ENCODE measurements at places on chromosomes 11 and 22.

GRCh38 chr11:66421492-66422205 is 814 bp downstream of the NPAS4 start:
- DNase-seq: peak; percentile 83

GRCh38 chr11:118634431-118635236 is 27.2 kb downstream of the PHLDB1 start:
- DNase-seq: no peak

DNA sequence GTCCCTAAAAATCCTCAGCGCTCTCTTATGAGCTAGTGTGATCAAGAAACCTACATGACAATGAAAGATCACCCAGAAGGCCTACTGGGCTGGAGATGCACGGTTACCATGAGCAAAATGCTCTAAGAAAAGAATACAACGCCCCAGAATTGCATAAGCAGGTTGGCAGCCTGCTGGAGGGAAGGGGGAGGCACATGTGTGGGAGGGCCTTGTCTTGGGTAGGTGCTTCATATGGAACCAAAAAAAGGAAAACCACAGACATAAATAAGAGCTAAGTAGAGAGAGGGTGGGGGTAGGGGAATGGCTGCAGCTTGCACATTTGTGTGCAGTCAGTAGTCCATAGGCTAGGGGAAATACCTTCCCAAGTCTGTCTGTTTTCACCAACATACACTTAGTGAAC is 2.8 kb downstream of the SIAE start:
- DNase-seq: no peak

GRCh38 chr22:41875531-41876270 is 39.2 kb downstream of the SHISA8 start:
- DNase-seq: no peak

GRCh38 chr11:35927104-35927503 is 16.8 kb upstream of the LDLRAD3 start:
- no peak for DNase-seq

GRCh38 chr22:41596776-41597634 is 7.4 kb upstream of the PMM1 start:
- no peak for DNase-seq

DNA sequence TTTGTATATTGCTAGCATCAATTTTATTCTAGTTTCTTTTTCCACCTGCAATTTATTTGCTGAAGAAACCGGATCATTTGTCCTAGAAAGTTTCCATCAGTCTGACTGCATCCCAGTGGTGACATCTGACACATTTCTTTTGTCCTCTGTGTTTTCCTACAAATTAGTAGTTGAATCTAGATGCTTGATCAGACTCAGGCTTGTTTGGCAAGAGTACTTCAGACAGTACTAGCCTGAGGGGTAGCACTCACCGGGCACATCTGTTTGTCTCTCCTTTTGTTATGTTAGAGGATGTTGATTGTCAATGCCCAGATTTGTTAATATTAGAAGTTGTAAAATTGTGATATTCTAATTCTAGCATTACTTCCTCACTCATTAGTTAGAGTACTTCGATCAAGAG is 204.8 kb downstream of the SWAP70 start:
- DNase-seq: no peak

GRCh38 chr11:109511598-109511997 is 89.6 kb downstream of the C11orf87 start:
- no peak for DNase-seq

GRCh38 chr11:76329084-76329648 is 51.8 kb downstream of the THAP12 start:
- no peak for DNase-seq

DNA sequence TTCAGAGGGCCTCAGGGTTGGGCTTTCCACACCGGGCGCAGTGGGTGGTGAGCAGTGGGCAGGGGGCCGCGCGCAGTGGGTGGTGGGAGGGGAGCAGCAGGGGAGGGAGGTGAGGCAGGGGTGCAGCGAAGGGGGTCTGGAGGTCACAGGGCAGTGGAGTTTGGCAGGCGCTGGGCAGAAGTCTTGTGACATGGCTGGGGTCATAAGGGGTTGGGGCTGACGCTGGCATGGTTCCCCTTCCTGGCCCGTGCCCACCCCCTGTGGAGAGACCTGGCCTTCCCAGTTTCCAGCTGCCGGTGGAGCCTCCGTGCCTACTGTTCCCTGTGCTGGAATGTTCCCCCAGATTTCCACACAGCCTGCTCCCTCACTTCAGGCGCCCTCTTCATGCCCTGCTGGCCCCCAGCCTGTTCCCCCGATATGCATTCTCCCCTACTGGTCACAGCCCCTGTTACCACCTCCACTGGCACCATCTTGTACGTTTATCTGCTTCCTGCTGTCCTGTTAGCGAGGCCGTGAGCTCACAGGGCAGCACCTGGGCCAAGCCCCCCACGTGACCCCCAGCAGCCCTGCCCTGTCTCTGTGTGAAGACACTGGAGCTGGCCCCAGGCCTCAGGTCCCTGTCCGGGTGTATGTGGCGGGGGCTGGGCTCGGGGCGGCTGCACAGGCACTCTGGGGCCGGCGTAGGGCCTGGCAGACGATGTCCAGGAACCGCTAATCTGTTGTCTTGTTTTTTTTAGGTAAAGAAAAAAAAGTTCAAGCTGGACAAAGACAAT is 111.6 kb downstream of the KCNQ1OT1 start:
- no peak for DNase-seq

GRCh38 chr11:326842-327580 is 6.4 kb upstream of the IFITM3 start:
- no peak for DNase-seq

DNA sequence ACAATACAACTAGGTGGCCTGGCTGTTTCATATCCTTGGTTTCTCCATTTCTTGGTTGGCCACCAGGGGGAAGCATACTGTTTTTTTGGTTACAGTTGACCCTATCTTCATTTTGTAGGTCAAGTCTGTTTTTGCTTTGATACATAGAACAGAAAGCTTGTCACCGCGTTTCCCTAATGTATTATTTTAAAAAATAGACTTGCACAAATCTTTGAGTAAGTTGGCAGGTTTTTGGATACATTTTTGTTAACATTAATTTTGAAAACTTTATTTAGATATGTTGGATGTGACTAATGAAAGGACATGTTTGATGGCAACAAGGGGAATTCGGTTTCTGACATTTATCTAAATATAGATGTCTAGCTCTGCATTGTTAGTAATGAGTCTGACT is 3.0 kb downstream of the NCR3LG1 start:
- DNase-seq: peak; percentile 37

GRCh38 chr11:123100379-123101085 is 38.6 kb upstream of the HSPA8 start:
- no peak for DNase-seq
